ENCODE measurements at places on chromosomes 2 and 18. TPM values are rescaled to one million over a fixed set of nuclear protein-coding genes. Genes with fewer than 3 reads are reported as not detected.

- DNase-seq = peak; percentile 85
These were observed 44.9 kb upstream of the YWHAQ start for GRCh38 chr2:9675415-9676351.

- no peak for DNase-seq
These were observed 9.5 kb upstream of the TNFAIP6 start for GRCh38 chr2:151347906-151348305.

DNA sequence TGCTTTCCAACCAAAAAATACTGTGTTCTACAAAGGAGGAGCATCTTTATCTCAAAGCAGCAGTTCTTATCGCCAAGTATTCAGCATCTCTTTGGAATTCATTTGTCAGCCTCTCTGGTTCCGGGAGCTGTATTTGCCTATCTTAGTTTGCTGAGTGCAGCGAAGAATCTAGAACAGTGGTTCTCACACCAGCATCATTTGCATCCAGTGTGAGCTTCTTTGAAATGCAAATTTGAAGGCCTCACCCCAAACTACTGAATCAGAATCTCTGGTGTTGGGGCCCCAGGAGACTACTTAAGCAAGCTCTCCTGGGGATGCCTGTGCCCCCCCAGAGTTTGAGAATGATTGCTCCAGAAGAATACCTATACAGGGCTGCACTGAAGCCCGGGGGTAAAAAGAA is 1.5 kb upstream of the PTPN2 start:
- DNase-seq = no peak

- DNase-seq = no peak
These were observed 33.1 kb downstream of the PRKRA start for GRCh38 chr2:178417916-178418315.

GRCh38 chr2:176173567-176174381 is 14.7 kb upstream of the HOXD1 start:
- peak; percentile 80 for DNase-seq

GRCh38 chr2:102032368-102033030 is 40.7 kb downstream of the IL1R2 start:
- DNase-seq = no peak

- peak; percentile 29 for DNase-seq
These were observed 392.4 kb downstream of the TXNL1 start for GRCh38 chr18:56245866-56246580.

DNA sequence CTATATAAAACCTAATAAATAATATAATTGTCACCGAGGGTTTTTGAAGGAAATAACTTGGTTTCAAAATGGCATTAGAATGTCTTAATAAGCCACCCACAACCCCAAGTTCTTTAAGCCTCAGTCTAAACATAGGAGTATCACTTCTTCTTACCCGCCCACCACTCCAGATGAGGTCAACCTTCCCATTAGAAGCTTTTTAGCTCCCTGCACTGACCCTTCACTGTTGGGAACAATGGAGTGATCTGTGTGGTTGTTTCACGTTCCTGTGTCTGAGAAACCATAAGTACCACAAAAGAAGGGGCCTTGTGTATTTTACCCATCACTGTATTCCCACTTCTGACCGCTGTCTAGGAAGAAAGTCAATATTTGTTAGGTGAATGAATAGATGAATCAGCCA is 326.3 kb upstream of the ZNF521 start:
- DNase-seq = no peak

GRCh38 chr2:216690853-216691741 is 4.3 kb downstream of the IGFBP5 start:
- peak; percentile 97 for DNase-seq

DNA sequence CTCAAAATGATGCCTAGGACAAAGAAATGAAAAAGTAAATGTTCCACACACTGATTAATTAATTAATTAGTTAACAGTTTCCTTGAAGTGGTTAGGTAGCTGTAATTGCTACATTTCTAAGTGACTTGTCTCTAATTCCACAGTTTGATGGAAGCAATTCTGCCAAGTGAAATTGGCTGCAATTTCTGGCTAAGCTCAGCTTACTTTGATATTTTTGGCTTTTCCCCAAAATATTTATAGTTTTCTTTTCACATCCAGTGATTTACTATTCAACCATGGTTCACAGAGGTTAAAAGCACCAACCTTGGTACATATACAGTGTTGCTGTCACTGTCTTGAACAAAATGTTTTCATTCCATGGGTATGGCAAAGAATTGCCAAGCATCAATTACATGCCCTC is 459.5 kb upstream of the CDH20 start:
- DNase-seq = no peak

Gene TSGA10
- 5.0 TPM for total RNA-seq

- DNase-seq = no peak
These were observed 187.8 kb downstream of the FTCDNL1 start for GRCh38 chr2:199663157-199663556.

DNA sequence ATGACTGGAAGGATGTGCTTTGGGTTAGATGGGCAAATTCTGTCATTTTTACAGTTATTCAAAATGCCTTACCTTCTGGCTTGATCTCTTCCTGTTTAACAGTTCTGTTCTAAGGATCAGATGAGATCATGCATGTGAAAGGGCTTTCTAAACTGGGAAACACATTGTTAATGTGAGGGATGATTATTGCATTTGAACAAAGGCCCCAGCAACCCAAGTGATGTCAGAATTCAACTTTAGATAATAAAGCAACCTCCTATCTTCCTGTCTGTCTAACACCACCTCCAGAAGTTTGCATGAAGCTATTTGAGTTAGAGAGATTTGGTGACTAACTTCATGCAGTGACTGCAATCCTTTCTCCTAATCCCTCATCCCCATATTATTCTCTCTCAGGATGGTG is 77.8 kb upstream of the B3GNT2 start:
- DNase-seq = no peak

GRCh38 chr2:179793902-179794301 is 67.5 kb downstream of the ZNF385B start:
- DNase-seq = no peak

Gene ARHGAP25
- total RNA-seq = 0.29 TPM

Gene ASPRV1
- 0.29 TPM for total RNA-seq

Gene TLX2
- under 0.01 TPM for total RNA-seq

Gene SEMA4C
- total RNA-seq = 29.7 TPM

Gene SPOPL
- 21.2 TPM for total RNA-seq

- no peak for DNase-seq
These were observed 32.8 kb downstream of the AOX1 start for GRCh38 chr2:200618590-200619021.

DNA sequence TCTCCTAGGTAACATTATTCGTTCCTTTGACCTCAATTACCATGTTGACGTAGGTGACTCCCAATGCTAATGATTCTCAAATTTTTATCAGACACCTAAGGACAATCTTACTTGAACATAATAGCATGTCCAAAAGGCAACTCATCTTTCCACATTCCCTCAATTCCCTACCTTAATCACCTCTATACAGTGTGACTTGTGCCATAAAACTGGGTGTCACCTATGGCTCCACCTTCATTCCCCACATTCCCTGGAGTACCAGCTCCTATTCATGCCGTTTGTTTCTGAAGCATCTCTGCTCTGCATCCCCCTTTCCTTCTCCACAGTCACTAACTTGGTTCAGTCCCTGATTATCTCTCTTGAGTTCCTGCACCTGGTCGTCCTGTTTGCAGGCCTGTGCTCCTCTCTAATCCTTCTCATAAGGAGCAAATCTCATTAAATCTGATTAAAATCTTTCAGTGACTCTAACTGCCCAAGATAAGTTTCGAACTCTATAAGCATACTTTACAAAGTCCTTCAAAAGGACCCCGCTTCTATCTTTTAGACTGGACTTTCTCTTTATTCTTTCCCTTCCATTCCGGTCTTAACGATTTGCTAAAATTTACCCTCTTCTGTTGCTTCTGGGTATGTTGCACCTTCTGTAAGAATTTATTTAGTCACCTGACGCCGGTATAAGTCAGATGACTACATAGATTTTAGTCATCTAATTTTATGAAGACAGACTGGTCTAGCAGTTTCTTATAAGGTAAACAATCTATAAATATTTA is 128.7 kb downstream of the OSBPL1A start:
- DNase-seq = peak; percentile 10

- peak; percentile 18 for DNase-seq
These were observed 119.9 kb upstream of the PIEZO2 start for GRCh38 chr18:11269257-11269656.

Gene REG3G
- not detected for total RNA-seq

Gene CFAP65
- total RNA-seq = not detected

- no peak for DNase-seq
These were observed 173.6 kb downstream of the ANKRD30B start for GRCh38 chr18:14921547-14921946.

- peak; percentile 56 for DNase-seq
These were observed 47.6 kb downstream of the ALPK2 start for GRCh38 chr18:58581265-58581664.
